ENCODE measurements at places on chromosomes 5 and 9.

- no peak for DNase-seq
These were observed 403.9 kb downstream of the ZSWIM6 start for GRCh38 chr5:61735995-61736394.

DNA sequence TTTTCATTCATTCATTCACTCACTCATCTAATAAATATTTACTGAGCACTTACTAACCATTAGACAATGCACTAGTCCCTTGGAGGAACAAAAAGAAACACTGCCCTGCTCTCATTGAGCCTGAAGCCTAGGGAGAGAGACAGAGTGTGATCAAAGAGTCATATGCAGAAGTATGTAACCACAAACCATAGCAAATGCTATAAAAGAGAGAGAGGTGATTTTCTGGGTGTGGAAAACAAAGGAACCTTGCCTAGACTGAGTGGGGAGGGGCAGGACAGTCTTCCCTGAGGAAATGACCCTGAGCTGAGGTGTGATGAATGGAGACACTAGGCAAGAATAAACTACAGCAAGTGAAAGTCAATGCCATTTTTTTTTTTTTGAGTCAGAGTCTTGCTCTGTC lies 10.8 kb upstream of the ADRA1B start:
- DNase-seq: no peak

DNA sequence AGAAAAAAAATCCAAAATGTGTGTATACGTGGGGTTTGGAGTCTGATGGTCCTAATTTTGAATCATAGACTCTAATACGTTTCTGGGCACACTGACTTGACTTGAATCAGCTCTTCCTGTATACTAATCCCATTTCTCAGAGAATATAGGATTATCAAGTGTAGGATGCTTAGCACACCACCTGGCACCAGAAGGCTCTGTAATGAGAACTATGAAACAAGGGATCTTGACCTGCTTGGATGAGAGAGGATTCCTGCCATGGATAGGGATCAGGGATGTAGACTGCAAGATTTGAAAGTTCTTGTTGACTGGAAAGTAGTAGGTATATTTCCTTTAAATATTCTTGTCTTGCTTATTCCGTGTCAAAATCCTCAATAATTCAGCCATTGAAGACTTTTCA lies 7.8 kb downstream of the HSPA4 start:
- DNase-seq: no peak

DNA sequence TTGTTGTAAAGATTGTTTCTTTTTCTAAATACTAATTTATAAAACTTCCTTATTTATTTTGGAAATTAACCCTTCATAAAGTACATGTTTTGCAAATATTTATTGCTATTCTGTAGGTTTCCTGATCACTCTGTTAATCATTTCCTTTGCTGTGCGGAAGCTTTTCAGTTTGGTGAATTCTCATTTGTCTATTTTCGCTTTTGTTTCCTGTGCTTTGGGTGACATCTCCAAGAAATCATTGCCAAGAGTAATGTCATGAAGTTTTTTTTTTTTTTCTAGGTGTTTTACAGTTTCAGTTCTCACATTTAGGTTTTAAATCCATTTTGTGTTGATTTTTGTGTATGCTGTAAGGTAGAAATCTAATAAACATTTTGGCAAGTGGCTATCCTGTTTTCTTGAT lies 1899.8 kb upstream of the ACO1 start:
- no peak for DNase-seq

DNA sequence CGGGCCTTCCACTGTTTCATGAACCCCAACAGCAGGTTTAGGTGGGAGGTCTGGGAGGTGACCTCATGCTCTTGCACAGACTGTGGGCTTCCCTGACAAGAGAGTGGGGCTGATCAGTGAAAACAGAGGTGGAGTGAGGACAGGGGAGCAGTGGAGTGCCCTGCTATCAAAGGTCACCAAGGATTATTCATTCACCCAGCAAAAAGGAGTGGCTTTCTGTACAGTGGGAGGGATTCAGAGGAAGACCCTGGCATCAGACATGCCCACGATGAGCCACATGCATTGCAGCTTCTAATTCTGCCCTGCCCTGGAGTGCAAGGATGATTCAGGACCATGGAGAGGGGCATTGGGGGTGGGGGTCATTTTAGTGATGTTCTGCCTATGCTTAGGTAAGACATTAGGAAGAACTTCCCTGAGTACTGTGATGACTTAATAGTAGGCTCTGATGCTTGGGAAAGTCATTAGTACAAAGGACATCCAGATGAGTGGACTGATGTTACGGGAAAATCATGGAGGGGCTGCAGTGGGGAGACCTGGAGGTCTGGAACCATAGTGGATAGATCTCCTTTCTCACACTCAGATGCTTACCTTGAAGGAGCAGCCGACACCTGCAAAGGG lies 12.8 kb downstream of the TRAF1 start:
- DNase-seq: no peak

DNA sequence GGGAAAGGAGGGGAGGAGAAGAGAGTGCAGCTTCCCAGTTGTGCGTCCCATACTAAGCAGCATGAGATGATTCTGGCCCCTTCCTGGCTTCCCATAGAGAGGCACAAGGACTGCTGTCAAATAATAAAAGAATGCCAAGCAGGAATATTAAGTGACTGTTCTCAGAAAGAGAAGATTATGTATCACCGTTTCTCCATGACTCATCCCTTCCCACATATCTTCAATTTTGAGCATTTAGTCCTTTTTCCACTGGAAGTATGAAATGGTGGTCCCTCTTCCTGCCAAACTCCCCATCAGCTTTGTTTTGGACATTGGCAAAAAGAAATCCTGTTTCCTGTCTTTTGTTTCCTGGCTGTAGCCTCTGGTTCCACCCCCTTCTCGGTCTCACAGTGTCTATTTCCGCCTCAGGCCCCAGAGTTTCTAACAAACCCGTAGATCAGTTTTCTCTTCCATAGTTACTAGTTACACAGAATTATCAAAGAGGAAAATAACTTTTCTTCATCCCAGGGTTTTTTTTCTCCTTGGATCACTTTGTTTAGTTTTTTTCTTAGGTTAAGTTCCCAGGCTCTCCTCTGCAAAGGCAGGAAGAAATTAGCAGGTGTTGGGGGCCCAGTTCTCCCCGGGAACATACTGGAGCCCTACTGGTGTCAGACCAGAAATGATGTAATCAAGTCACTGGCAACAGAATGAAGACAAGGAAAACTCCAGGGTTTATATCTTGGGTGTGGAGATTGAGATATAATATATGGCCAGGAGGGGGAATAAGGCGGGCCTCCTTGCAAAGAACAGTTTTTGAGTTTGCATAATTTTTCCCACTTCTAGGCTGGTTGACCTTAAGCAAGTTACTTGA lies 26.4 kb upstream of the ARHGAP26 start:
- DNase-seq: no peak

DNA sequence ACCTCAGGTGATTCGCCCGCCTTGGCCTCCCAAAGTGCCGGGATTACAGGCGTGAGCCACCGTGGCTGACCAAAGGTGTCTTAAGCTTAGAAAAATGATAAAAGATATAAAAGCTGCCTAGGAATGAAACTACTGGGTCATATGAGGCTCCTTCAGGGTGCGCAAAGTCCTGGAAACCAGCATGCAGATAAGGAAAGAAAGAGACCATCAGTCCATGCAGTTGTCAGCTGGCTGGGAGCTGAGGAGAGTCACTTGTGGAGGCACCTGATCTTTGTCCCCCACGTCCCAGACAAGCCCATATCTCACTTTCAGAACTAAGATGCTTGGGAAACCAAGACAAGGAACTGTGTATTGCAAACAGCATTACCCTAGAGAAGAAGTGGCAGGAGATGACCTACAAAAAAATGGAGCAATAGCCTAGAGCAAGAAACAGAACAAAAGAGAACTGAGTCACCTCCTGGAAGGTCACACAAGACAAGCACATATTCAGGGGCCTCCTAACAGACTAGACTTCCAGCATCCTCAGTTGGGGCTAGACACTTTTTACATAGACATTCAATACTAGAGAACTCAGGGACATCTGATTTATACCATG lies 2.8 kb upstream of the CCDC125 start:
- no peak for DNase-seq

- no peak for DNase-seq
These were observed 20.5 kb downstream of the MVB12B start for GRCh38 chr9:126347093-126347492.

- no peak for DNase-seq
These were observed 57.1 kb downstream of the SEMA6A start for GRCh38 chr5:116517488-116517887.

GRCh38 chr9:95478335-95478734 lies 38.4 kb downstream of the PTCH1 start:
- no peak for DNase-seq

- no peak for DNase-seq
These were observed 233.6 kb downstream of the SAXO1 start for GRCh38 chr9:18799428-18799827.

DNA sequence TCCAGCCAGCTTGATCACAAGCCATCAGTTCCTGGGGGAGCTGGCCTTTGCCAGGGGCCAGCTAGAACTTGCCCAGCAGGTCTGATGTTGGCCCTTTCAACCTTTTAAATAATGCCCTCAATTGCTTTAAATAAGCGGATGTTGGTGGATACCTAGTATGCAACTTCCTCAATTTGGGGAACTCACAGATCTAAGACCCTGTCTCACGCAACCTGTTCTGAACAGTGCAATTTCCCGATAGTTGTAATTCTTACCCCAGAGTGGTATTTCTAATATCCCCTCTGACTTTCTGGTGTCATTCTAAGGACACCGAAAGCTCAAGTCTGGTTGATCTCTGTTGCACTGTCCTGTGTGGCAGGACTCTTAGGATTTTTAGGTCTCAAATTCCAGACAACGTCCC lies 23.1 kb downstream of the GALNT12 start:
- DNase-seq: no peak

GRCh38 chr5:82164977-82165713 lies 113.0 kb downstream of the RPS23 start:
- DNase-seq: no peak

DNA sequence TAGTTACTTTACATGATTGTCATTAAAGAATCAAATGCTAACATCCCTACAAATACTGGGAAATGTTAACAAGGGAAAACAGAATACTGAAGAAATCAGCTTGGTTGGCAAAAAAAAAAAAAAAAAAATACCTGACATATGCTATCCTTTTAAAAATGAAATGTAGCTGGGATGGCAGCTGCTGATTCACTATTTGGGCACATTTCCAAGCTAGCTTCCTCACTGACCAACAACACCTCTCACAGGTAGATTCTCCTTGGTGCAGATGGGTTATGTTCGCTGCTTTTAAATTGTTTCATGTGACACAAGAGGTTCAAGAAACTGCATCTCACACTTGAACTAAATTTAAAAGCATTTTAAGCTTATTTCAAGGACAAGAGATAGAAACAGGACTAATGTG lies 6.1 kb upstream of the PRUNE2 start:
- DNase-seq: no peak
